Left kidney (tissue), 8 donors: ENCODE measurements at places on chromosomes 16 and 17.
A peak's percentile ranks its signal among the peaks of the same experiment; 100 is the strongest.

DNA sequence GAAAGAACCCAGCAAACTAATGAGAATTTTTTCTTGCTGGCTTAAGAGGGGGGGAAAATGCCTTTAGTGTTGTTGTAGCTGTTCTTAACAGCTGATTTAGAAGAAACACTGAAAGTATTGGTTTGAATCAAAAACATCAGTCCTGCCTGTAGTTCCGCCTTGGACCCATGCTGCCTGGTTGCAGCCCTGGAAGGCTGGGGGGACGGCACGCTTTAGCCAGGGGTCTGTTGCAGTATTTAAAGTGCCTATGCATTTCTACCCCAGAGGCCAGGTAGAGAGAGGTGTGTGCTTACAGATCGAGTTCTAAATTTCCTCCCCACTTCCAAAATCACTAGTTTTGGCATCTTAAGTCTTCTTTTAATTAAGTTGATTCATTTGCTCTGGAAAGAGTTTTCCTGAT lies 201.9 kb downstream of the CCDC182 start:
- no peak for DNase-seq

DNA sequence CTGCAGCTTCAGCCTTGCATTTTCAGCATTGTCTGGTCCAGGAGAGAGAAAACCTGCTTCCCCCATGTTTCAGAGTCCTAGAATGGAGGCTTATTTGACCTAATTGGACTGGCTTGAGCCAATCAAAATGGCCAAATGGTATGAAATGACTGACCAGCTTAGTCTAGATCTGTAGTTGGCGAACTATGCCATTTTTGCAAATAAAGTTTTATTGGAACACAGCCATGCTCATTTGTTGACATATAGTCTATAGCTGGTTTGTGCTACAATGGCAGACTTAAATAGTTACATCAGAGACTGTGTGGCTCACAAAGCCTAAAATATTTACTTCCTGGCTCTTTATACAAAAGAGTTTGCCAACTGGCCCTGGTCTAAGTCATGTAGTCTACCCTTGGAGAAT lies 180.8 kb downstream of the HS3ST3B1 start:
- no peak for DNase-seq

GRCh38 chr16:81838794-81839193 lies 59.7 kb downstream of the PLCG2 start:
- DNase-seq, result no peak

DNA sequence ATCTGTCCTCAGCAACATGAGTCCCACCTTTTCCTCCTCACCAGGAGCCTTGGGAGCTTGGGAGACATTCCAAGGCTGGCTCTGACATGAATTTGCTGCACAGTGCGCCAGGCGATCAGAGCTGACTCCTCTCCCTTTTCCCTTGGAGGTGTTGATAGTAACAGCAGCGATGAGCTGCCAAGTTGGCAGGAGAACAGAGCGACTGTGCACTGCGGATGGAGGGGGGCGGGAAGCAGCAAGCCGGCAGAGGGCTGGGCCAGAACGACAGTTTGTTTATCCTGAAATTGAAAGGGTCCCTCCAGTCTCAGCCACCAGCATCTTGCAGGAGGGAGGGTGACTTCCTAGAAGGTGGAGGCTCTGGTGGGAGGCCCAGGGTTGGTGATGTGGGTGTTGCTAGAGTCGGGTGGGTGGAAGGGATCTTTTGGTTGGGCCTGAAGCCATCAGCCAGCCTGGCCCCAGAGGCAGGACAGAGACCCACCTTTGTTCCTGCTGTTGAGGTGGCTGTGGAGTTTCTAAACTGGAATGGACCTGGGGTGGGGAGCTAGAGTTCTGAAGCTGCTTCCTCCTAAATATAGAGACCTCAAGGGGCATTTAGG lies 22.5 kb upstream of the DYNLL2 start:
- DNase-seq, result no peak

- no peak for DNase-seq
Observed at GRCh38 chr17:21061971-21062526, 19.2 kb upstream of the USP22 start.

DNA sequence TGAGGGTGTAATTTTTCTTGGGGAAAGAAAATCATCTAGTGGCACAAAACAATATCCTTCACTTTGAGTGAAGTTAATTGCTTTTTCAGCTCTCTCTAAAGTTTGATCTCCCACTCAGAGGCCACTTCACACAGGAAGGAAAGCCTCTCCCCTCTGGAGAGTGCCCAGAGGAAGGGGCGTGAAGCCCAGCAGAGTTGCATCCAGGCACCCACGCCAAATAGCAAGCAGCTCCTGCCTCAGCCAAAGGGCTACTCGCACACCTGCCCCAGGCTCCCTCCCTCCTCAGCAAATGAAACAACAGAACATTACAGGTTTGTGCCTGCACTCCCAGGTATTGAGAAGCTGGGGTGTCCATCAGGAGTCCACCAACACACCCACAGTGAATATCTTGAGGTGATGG lies 183.0 kb upstream of the RPL38 start:
- DNase-seq, result no peak

GRCh38 chr17:72613806-72614292 lies 478.6 kb downstream of the SLC39A11 start:
- DNase-seq, result no peak

DNA sequence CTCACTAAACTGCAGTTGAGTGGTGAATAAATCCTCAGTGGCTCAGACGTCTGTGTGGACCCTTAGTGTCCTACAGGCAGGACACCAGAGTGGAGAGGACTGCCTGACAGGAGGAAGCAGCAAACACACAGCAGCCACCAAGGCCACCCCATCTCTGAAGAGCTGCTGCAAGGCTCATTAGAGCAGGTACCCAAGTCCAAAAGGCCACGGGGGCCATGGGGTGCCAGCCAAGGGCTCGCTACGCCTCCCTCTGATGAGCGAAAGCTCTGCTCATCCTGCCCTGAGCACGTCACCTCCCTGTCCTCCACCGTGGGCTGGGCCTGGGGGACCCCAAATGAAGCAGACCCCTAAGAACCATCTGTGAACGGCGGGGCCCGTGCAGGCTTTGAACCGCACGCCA lies 70.1 kb upstream of the DOC2B start:
- no peak for DNase-seq

DNA sequence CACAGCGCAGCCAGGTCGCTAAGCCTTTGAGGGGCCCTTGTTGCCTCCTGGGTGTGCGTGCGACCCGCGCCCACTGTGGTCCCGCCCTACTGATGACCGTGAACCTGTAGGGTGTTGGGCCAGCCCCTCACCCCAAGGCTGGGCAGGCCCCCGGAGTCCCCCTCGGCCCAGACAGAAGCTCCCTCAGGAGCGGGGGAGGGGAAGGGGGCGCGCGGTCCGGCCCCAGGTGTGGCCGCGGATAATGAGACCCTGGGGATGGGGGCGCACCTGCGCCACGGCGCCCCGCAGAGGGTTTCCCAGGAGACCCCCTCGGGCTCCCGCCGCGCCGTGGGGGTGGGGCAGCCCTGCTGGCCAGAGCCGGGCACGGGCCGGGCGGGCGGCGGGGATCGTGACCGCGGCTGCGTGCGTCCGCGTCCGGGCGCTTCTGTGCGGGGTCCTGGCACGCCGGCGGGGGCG lies 358 bp upstream of the ARHGDIG start:
- DNase-seq, result no peak

DNA sequence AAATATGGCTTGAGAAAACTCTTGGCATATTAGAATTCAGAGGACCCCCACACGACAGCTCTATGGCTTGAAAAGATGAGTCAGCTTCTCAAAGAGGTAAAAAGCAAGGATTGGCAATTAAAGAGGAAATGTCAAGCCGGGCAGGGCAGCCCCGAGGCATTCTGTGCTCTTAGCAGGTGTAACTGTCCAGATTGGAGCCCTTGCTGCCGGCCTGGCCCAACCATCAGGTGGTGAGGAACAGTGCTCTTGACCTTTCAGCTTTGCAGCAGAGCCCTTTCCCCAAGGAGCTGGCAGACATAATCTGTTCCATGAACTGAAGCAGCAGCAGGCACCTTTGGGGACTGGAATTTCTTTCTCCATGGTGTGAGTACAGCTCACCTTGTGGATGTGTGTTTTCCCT lies 287.8 kb downstream of the UTP18 start:
- DNase-seq, result no peak

DNA sequence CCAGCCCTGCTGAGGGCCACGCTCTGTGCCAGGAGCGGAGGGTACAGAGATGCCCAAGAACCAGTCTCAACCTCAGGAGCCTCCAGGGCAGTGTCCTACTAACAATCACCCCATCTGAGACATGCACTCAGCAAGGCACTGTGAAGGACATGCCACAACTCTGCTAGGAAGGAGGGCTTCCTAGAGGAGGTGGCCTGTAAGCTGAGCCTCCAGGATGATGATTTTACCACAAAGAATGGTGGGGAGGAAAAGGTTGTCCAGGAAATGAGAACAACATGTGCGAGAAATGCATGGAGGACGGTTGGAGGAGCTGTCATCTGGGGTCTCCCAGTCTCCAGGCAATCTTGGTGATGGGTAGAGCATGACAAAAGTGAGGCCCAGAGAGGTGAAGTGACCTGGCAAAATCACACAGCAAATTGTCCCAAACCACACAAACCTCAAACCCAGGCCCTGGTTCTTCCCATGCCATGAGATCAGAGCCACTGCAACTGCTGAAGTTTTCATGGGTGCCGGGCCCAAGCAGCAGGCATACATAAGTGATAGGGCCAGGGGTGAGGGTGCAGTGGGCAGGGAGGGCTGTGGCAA lies 30.5 kb downstream of the CNGB1 start:
- no peak for DNase-seq

- DNase-seq, result no peak
Observed at GRCh38 chr17:79813297-79814126, 16.6 kb upstream of the CBX8 start.

DNA sequence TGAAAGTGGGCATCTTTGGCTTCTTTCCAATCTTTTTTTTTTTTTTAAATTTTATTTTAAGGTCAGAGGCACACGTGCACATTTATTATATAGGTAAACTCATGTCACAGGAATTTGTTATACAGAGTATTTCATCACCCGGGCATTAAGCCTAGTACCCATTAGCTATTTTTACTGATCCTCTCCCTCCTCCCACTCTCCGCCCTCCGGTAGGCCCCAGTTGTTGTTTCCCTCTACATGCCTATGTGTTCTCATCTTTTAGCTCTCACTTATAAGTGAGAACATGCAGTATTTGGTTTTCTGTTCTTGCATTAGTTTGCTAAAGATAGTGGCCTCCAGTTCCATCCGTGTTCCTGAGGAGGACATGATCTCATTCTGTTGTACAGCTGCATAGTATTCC lies 108.5 kb downstream of the CYB561 start:
- no peak for DNase-seq

- peak; percentile 72 for DNase-seq
Observed at GRCh38 chr17:34579017-34579946, at the start of gene TMEM132E. TMEM132E (plus strand) TSS chr17:34579582; CDS start chr17:34581077, 1,495 bp downstream.

- DNase-seq, result no peak
Observed at GRCh38 chr17:39867084-39867879, 720 bp upstream of the ZPBP2 start.

- DNase-seq, result no peak
Observed at GRCh38 chr17:73371836-73372235, 60.0 kb upstream of the CDC42EP4 start.

GRCh38 chr16:10518479-10519041 lies 61.8 kb downstream of the EMP2 start:
- DNase-seq, result no peak
